Stimulated activated CD8-positive, alpha-beta memory T cell treated with anti-CD3 and anti-CD28 coated beads, Interleukin-12 subunit alpha, Interleukin-12 subunit beta, amount 100 ng/mL, for 4 hours (primary cell): ENCODE measurements at places on chromosomes 1 and 21.

DNA sequence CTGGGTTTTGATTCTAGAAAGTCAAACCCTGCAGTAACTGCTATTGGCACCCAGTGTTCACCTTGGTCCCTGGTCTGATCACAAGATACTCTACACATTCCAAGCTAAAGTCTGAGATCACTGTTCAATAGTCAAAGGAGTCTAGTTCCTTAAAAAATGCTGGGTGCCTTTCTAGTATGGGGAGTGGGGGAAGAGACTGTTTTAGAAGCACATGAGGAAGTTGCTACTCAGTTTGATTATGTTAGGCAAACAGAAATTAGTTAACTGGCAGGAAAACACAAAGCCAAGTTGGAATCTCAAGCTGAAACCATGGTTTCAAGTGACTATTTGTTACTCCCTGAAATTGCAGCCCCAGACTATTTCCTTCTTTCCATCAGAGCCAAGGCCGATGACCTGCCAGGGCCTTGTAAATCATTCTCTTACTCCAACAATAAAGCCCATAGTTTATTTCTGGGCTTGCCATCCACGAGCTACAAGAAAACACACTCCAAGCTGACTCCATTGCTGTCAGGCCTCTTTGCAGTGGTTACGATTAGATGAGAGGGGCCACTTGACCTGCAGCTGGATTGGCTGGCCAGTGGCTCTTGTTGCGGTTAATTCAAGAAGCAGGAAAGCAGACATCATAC, 21.1 kb upstream of the VTCN1 start:
- no peak for DNase-seq

DNA sequence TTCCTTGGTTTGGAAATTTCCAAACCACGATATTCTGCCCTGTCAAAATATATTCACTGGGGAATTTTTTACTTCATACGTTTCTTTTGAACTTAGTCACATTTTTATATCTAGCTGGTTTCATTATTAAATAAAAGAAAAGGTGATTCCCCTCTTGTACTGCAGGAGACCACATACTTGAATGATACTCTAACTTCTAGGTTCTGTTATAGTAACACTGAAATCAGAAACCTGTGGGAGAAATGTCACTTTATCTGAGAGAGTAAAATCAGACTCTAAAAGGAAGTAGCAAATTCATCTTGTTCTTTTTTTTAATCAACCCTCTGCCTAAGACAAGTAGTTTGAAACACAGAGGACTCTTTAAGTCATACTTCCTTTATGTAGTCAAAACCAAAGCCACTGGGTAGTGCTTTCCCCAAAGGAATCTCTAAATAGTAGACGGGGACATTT, 34.4 kb downstream of the MRPL39 start:
- DNase-seq, result no peak

GRCh38 chr1:5659606-5660005, 332.6 kb downstream of the NPHP4 start:
- no peak for DNase-seq

GRCh38 chr1:240572328-240572727, 39.6 kb downstream of the GREM2 start:
- DNase-seq, result no peak

GRCh38 chr1:21845646-21846641, 33.9 kb downstream of the LDLRAD2 start:
- no peak for DNase-seq

DNA sequence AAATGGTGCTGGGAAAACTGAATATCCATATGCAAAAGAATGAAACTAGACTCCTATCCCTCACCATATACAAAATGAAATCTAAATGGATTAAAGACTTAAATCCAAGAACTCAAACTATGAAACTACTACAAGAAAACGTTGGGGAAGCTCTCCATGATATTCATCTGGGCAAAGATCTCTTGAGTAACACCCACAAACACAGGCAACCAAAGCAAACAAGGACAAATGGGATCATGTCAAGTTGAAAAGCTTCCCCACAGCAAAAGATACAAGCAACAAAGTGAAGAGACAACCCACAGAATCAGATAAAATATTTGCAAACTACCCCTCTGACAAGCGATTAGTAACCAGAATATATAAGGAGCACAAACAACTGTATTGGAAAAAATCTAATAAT, 13.8 kb downstream of the TTC13 start:
- DNase-seq, result no peak
